Upper lobe of right lung (tissue), 1 donor: ENCODE measurements at places on chromosomes 1 and 21. TPM values are rescaled to one million over a fixed set of nuclear protein-coding genes. Genes with fewer than 3 reads are reported as not detected.

GRCh38 chr1:64000021-64000420, 203.4 kb upstream of the UBE2U start:
- no peak for DNase-seq
- no peak overlapping the region for H3K27ac ChIP-seq

GRCh38 chr1:36752891-36753361, 270.2 kb upstream of the CSF3R start:
- no peak overlapping the region for H3K27ac ChIP-seq
- H3K36me3 ChIP-seq = no peaks in the 10 kb centered on the region
- DNase-seq = peak; percentile 51
- H3K4me1 ChIP-seq = no peaks in the 10 kb centered on the region
- H3K4me3 ChIP-seq = no peak overlapping the region

GRCh38 chr1:6241107-6241886, 2.7 kb upstream of the HES3 start:
- H3K4me3 ChIP-seq = no peak overlapping the region
- H3K36me3 ChIP-seq = no peaks in the 10 kb centered on the region
- no peak for DNase-seq
- H3K27ac ChIP-seq = no peak overlapping the region
- peaks cover 20% of the 10 kb centered on the region for H3K4me1 ChIP-seq

DNA sequence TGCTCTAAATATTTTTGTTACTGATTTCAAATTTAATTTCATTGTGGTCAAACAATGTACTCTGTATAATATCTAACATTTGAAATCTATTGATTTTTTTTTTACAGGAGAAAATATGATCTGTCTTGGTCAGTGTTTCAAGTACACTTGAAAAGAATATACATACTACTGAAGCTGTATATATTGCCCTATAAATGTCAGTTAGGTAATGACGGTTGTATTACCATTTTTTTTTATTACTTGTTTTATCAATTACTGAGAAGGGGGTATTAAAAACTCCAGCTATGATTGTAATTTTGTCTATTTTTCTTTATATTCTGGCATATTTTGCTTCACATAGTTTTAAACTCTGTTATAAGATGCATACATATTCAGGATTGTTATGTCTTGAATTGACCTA, 59.7 kb upstream of the CACHD1 start:
- H3K4me1 ChIP-seq = no peaks in the 10 kb centered on the region
- no peak overlapping the region for H3K4me3 ChIP-seq
- no peaks in the 10 kb centered on the region for H3K27me3 ChIP-seq
- H3K27ac ChIP-seq = no peak overlapping the region
- H3K36me3 ChIP-seq = no peaks in the 10 kb centered on the region
- DNase-seq = no peak

GRCh38 chr21:33801424-33802405, 113.9 kb downstream of the ATP5PO start:
- peaks cover 4% of the 10 kb centered on the region for H3K4me1 ChIP-seq
- no peak overlapping the region for H3K27ac ChIP-seq
- H3K4me3 ChIP-seq = no peak overlapping the region

DNA sequence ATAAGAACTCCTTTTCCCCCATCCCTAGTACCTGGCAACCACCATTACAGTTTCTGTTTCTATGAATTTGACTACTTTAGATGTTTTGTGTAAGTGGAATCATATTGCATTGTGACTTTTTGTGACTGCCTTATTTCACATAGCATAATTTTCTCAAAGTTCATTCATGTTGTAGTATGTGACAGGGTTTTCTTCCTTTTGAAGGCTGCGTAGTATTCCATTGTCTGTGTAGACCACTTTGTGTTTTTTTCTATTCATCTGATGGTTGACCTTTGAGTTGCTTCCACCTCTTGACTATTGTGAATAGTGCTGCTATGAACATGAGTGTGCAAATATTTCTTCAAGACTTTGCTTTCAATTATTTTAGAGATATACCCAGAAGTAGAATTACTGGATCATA, 225.8 kb upstream of the L1TD1 start:
- no peaks in the 10 kb centered on the region for H3K36me3 ChIP-seq
- no peak overlapping the region for H3K4me3 ChIP-seq
- H3K27me3 ChIP-seq = no peaks in the 10 kb centered on the region
- H3K4me1 ChIP-seq = no peaks in the 10 kb centered on the region
- no peak overlapping the region for H3K27ac ChIP-seq
- no peak for DNase-seq

GRCh38 chr1:217781056-217781455, 149.9 kb downstream of the SPATA17 start:
- DNase-seq = no peak
- H3K4me1 ChIP-seq = no peaks in the 10 kb centered on the region
- no peak overlapping the region for H3K4me3 ChIP-seq
- H3K36me3 ChIP-seq = no peaks in the 10 kb centered on the region

DNA sequence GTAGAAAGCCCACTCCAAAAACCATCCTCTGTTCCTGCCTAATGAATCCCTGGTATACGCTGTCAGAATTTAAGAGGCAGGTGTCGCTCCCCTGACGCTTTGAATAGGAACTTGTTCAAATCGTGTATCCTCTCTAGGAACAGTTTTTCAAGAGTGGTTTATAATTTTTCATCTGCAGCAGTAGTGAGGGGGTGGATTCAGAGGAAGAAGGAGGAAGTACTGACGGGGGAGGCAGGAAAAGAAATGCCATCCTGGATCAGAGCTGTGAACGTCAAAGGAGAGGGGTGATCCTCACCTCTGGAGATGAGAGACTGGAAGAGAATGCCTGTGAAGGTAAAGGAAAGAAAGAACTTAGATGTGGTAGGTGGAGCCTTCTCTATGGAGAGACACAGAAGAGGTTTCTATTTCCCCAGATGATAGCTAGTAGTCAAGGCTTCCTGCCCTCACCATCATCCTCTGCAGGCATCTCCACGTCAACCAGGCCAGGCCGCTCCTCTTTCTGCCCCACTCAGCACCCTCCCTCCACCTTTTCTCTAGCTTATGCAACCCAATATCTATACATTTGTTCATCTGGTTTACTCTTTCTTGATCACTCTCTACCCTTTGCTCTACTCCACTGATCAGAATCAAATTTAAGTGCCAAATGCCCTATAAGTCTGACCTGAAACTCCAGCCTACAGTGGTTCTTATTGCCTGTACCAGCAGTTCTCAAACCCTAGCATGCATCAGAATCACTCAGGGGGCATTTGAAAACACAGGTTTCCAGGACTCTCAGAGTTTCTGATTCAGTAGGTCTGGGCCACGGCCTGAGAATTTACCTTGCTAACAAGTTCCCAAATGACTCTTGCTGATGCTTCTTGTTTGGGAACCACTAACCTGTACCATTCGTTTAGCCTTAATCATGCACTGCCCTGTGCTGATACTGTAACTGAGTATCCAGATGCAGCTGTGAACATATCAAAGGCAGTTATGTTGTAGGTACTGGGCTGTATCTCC, 13.1 kb upstream of the BCL9 start:
- no peaks in the 10 kb centered on the region for H3K4me1 ChIP-seq
- no peak for DNase-seq
- H3K36me3 ChIP-seq = no peaks in the 10 kb centered on the region
- no peak overlapping the region for H3K27ac ChIP-seq

- H3K4me3 ChIP-seq = no peak overlapping the region
- peaks cover 19% of the 10 kb centered on the region for H3K4me1 ChIP-seq
- no peak overlapping the region for H3K27ac ChIP-seq
- peaks cover 65% of the 10 kb centered on the region for H3K36me3 ChIP-seq
Observed at GRCh38 chr1:44634606-44635189, 39.6 kb downstream of the TMEM53 start.

DNA sequence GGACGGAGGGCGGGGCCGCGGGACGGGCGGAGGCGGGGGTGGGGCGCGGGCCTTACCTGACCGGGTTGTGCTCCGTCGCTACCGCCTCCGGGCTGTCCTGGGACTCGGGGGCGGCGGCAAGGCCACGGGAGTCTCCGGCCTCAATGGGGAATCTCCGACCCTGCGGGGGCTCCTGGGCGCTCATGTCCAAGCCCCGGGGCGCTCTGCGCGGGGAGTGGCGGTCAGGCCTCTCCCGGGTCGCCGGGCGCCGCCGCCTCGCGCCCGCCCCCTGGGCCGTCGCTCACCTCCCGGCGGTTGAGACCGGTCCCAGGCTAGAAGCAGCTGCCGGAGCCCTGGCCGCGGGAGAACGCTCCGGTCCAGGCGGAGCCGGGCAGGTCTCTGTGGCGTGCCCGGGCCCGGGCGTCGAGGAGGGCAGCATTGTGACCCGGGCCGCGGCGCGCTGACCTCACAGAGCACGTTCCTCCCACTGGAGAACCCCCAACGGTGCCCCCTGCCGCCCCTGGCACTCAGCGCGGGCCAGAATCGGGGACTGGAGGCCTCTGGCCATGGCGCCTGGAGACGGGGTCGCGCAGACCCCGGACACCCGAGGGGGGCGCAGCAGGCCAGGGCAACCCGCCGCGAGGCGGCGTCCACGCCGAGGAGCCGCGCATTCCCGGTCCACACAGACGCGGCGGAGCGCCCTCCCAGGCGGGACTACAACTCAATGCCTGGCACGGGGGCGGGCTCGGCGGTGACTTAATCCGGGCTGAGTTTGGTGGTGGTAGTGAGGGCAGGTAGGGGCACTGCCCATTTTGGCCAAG, 411 bp downstream of the FAM229A start:
- peak overlapping the region; percentile 40 for H3K4me3 ChIP-seq
- H3K27ac ChIP-seq = peak overlapping the region; percentile 11
- peak; percentile 78 for DNase-seq
- H3K27me3 ChIP-seq = no peaks in the 10 kb centered on the region
- H3K36me3 ChIP-seq = peaks cover 24% of the 10 kb centered on the region
- H3K4me1 ChIP-seq = peaks cover 11% of the 10 kb centered on the region

- peaks cover 33% of the 10 kb centered on the region for H3K4me1 ChIP-seq
- H3K36me3 ChIP-seq = no peaks in the 10 kb centered on the region
- no peak overlapping the region for H3K27ac ChIP-seq
- peak overlapping the region; percentile 68 for H3K4me3 ChIP-seq
- H3K27me3 ChIP-seq = peaks cover 7% of the 10 kb centered on the region
Observed at GRCh38 chr1:64472805-64473204, 2.9 kb downstream of the CACHD1 start.

DNA sequence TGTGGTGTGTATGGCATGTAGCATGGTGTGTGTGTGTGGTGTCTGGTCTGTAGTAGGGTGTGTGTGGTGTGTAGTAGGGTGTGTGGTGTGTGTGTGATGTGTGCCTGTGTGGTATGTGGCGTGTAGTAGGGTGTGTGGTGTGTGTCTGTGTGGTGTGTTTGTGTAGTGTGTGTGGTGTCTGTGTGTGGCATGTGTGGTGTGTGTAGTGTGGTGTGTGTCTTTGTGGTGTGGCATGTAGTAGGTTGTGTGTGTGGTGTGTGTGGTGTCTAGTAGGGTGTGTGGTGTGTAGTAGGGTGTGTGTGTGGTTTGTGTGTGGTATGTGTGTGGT, 85.5 kb downstream of the SYT2 start:
- H3K36me3 ChIP-seq = no peaks in the 10 kb centered on the region
- H3K27me3 ChIP-seq = no peaks in the 10 kb centered on the region
- H3K27ac ChIP-seq = no peak overlapping the region

DNA sequence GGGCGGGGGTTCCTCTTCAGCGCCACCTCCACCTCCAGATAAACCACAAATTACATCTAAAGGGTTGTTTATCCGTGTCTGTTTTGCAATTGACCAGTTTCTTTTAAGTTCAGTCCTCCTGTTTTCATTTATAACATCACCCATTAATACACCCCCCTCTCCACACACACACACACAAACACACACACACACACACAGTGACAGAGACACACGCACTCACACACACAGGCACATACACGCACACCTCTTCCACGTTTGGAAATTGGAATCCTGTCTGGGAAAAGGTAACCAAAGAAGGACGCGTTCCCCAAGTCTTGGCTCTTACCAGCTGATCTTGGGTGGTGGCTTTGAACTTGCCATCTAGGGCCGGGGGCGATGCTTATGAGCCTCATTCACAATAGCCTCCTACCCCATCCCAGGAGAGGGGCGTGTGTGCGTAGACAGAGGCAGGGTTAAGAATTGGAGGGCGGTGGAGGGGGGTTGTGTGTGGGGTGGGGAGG, 442 bp upstream of the CSMD2 start:
- H3K4me3 ChIP-seq = peak overlapping the region; percentile 40
- peaks cover 67% of the 10 kb centered on the region for H3K27me3 ChIP-seq
- H3K36me3 ChIP-seq = no peaks in the 10 kb centered on the region

GRCh38 chr1:4485398-4485797, 169.0 kb upstream of the AJAP1 start:
- DNase-seq = no peak
- no peaks in the 10 kb centered on the region for H3K36me3 ChIP-seq
- H3K27ac ChIP-seq = no peak overlapping the region
- H3K27me3 ChIP-seq = no peaks in the 10 kb centered on the region
- H3K4me3 ChIP-seq = no peak overlapping the region

DNA sequence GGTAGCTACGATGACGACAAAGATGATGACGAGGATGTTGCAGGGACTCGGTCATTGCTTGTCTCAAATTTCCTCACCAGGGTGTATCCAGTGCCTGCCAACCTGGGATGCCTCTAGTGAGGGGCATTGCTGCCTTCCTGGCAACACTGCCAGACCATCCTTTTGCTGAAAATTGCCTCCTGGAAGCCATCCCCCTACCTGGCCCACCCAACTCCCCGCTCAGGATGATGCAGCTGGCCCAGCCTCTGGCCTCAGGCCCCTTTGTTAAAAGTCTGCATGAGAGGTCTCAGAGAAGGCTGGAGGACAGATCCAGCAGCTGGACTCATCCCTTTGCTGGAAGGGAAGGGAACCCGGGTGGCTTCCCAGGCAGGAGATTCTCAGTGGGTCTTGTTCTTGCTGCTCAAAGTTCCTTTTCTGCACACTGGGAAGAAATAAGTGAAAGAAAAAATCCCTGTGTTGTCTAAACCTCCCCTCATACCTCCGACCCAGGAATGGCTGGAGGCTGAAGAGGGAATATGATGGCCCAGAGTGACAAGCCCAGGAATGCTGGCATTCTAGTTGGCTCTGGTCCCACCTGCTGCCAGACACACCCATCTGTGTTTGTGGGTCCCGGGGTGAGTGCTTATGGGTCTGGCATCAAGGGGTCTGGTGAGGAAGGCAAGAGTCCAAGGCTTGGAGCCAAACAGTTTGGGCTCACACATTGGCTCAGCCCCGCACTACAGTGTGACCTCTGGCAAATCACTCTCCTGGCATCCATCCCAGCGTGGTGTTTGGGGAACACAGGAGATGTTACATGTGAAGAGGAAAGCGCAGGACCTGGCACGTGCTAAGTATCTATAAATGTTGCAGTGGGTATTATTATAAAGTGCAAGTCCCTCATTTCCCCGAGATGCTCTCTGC, 6.7 kb upstream of the FNDC5 start:
- peak; percentile 36 for DNase-seq
- H3K27me3 ChIP-seq = peaks cover 17% of the 10 kb centered on the region
- peaks cover 4% of the 10 kb centered on the region for H3K4me1 ChIP-seq
- no peak overlapping the region for H3K4me3 ChIP-seq
- H3K27ac ChIP-seq = no peak overlapping the region

Gene TCHH
- 0.20 TPM for total RNA-seq

Gene LDLRAD1
- 0.41 TPM for total RNA-seq

Gene RGS13
- total RNA-seq = 4.7 TPM

Gene TNFRSF4
- total RNA-seq = 7.7 TPM

Gene NMNAT2
- total RNA-seq = 0.38 TPM

Gene GPR61
- total RNA-seq = not detected

Gene ID3
- total RNA-seq = 242 TPM
